ENCODE measurements at places on chromosomes 11 and 22.

GRCh38 chr22:18005201-18005926 lies 19.0 kb downstream of the MICAL3 start:
- DNase-seq, result no peak

GRCh38 chr22:42410708-42411107 lies 21.5 kb downstream of the NFAM1 start:
- DNase-seq, result no peak

DNA sequence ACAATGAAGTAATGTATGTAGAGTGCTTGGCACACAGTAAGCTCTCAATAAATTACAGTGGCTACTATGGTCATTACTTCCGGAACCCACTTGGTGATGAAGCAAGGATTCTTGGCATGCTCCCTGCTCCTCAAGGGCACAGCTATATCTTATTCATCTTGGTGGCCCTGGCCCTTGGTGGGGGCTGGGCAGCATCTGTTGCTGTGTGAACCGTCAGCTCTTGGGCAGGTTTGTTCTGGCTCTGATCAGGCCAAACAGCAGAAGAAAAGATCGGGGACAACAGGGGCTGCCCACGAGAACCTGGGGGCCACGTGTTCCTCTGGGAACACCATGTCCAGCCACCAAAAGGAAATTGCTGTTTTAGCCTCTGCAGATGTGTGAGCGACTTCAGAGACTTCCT lies 136.9 kb upstream of the SYT13 start:
- DNase-seq, result no peak

DNA sequence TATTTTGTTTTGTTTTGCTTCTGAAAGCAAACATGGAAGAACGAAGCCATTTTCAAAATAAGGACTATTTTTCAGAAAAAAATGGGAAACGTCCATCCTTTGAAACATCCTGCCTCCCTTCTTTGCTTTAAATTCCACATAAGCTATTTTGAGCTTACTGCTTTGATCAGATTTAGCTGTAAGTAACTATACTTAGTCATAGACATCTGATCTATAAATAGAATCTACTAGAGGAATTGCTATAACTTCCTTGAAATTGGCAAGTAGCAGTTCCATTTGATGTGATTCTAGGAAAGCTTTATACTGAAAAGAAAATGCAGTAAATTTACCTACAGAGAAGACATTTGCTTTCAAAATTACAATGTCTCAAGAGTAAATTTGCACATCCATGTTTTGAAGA lies 305.8 kb downstream of the TTC28 start:
- no peak for DNase-seq

DNA sequence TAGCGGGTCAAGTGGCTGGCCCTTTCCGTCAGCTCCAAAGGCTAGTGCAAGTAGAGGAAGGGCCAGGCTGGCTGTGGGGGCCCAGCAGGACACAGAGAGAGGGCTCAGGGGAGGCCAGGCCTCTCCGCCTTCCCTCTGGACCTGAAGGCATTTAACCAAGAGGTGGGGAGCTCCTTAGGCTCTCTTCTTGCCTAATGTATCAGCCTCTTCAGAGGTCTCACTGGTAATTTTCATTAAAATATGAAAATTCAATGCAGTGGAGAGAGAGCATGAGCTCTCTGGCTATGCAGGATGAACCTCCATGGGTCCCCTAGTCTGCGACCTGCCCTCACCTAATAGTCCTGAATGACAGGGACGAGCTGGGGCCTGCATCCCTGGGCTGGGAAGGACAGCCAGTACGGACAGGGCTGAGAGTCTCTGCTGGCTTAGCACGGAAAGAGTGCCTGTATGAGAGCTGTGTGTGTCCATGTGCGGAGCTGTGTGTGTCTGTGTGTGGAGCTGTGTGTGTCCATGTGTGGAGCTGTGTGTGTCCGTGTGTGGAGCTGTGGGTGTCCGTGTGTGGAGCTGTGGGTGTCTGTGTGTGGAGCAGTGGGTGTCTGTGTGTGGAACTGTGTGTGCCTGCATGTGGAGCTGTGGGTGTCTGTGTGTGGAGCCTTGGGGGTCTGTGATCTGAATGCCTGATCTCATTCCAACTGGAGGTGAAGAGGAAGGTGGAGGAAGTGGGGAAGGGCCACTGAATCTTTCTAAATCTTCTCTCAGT lies 2.4 kb downstream of the ALX4 start:
- DNase-seq, result no peak

DNA sequence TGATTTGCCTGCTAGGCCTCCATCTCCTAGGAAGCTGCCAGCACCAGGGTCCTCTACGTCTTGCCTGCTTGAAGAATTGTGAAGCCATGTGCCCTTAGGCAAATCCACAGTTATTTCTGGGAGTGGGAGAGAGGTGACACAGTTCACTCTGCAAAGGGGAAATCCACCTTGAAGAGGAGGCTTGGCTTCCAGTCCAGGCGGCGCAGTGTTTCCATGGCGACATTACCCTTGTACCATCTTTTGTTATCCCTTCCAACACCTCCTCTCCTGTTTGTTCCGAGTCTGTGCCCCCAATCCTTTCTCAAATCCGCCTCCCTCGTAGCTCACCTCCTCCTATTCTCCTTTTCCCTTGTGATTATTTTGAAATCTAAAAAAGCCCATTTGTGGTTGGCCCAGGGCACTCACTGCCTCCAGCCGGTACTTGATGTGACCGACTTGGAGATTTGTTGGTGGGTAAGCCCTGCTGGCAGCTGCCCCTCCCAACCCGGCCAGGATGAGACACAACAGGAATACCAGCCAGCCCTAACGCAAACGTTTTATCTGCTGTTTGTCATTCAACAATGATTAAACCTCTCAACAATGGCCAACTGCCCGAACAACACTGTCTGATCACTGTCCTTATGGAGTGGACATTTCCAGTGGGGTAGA lies 18.4 kb downstream of the SYT13 start:
- no peak for DNase-seq

All from T-helper 1 cell (primary cell).